ENCODE measurements at places on chromosomes 4 and X. TPM values are rescaled to one million over a fixed set of nuclear protein-coding genes. Genes with fewer than 3 reads are reported as not detected.

GRCh38 chr4:113043591-113043990, 5.9 kb upstream of the ANK2 start:
- no peaks in the 10 kb centered on the region for H3K4me1 ChIP-seq
- no peak for DNase-seq
- H3K36me3 ChIP-seq = no peaks in the 10 kb centered on the region
- H3K4me3 ChIP-seq = no peak overlapping the region

GRCh38 chr4:7377223-7377865, 57.4 kb downstream of the PSAPL1 start:
- no peak overlapping the region for H3K4me3 ChIP-seq
- H3K4me1 ChIP-seq = no peaks in the 10 kb centered on the region
- no peaks in the 10 kb centered on the region for H3K36me3 ChIP-seq

Gene CT55
- not detected for total RNA-seq

DNA sequence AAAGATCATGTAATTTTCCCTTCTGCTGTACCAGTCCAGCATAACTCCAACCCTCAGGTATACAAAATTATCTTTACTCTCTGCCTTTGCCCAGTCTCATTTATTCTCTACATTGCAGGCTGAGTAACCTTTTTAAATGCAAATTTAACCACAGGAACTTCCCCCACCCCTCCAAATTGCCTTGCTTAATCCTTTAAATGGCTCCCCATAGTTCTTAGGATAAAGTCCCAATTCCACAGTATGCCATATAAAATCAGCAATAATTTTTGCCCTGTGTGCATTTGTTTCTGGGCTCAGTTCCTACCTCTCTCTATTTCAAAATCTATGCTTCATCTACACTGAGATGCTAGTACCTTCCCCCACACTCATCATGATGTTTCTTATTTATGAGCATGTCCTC, 879.7 kb downstream of the RPA4 start:
- H3K4me1 ChIP-seq = no peaks in the 10 kb centered on the region
- H3K36me3 ChIP-seq = no peaks in the 10 kb centered on the region
- peaks cover 4% of the 10 kb centered on the region for H3K27me3 ChIP-seq
